Mesothelial cell of epicardium (in vitro differentiated cells): ENCODE measurements at places on chromosomes 1 and 21. TPM values are rescaled to one million over a fixed set of nuclear protein-coding genes. Genes with fewer than 3 reads are reported as not detected.
A peak's percentile ranks its signal among the peaks of the same experiment; 100 is the strongest.

DNA sequence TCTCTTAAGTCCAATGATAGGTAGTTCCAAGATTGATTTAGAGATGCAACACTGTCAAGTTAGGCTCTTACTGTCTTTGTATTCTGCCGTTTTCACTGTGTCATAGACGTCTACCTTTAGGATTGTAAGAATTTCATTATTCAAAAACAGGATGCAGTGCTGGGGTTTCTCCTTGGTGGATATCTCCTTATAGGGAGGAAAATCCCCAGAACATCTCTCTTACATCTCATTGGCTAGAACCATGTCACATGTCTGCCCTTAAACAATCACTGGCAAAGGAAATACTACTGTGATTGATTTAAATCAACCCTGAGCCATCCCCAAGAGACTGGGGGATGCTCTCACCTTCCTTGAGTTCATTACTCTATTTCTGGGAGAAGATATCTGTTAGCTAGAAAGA lies 10.9 kb upstream of the FUBP1 start:
- no peaks in the 10 kb centered on the region for H3K27me3 ChIP-seq
- DNase-seq: no peak
- H3K36me3 ChIP-seq: peaks cover 9% of the 10 kb centered on the region
- H3K27ac ChIP-seq: no peak overlapping the region
- H3K4me1 ChIP-seq: no peaks in the 10 kb centered on the region

Gene FCRL5
- total RNA-seq: not detected in 3 replicates

Gene TNFRSF8
- 0.31 to 0.53 TPM (median 0.41 TPM) in 3 replicates for total RNA-seq

- H3K4me3 ChIP-seq: peak overlapping the region; percentile 74
- peaks cover 13% of the 10 kb centered on the region for H3K4me1 ChIP-seq
- H3K27ac ChIP-seq: no peak overlapping the region
- H3K36me3 ChIP-seq: no peaks in the 10 kb centered on the region
- peaks cover 6% of the 10 kb centered on the region for H3K27me3 ChIP-seq
- no peak for DNase-seq
These were observed 6.0 kb downstream of the PLEKHG5 start for GRCh38 chr1:6485168-6486101.

Gene ZNF672
- total RNA-seq: 36.1 to 40.9 TPM (median 38.2 TPM) in 3 replicates

DNA sequence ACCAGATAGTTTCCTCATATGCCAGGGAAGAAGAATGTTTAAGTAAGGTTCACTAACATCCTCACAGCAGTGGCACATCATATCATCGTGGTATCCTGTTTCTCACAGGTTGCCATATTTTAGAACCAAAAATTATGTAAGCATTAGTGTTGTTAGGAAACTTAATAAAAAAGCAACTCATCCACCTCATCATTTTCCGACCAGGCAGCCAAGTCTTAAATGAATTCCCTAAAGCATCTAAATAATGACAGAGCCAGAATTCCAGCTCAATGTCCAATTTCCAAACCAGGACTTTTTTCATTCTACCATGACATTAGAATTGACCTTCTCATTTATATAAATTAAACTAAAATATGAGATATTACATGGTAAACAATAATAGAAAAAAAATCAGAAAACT lies 272.7 kb downstream of the NTNG1 start:
- no peaks in the 10 kb centered on the region for H3K27me3 ChIP-seq
- no peak overlapping the region for H3K4me3 ChIP-seq
- H3K36me3 ChIP-seq: no peaks in the 10 kb centered on the region
- H3K27ac ChIP-seq: no peak overlapping the region

Gene TFAP2E
- total RNA-seq: 2.0 to 2.9 TPM (median 2.4 TPM) in 3 replicates

DNA sequence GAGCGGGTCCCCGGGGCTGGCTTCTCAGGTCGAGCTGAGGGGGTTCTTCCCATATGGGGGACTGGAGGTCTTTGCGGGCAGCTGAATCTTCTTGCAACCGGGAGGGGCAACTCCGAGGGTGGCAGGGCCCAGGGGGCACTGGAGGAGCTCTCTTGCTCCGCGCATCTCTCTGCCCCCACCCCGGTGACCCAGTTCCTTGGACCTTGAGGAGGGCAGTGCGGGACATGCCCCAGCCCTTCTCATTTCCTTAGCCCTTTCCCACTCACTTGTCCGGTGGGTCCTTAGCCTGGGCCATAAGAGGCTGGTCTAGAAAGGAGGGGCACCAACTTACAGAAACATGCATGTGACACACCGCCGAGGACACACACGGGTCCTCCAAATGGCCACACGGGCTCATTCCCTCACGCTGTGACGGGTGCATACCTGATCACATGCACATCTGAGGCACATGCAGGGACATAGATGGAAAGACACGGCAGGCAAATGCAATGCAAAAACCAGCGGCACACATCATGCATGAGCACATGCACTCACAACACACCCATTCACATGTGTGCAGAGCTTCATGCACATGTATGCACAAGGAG lies 630 bp downstream of the HPCA start:
- H3K27me3 ChIP-seq: peaks cover 41% of the 10 kb centered on the region
- H3K27ac ChIP-seq: no peak overlapping the region
- peaks cover 16% of the 10 kb centered on the region for H3K4me1 ChIP-seq

Gene RO60
- total RNA-seq: 103 to 107 TPM (median 104 TPM) in 3 replicates

DNA sequence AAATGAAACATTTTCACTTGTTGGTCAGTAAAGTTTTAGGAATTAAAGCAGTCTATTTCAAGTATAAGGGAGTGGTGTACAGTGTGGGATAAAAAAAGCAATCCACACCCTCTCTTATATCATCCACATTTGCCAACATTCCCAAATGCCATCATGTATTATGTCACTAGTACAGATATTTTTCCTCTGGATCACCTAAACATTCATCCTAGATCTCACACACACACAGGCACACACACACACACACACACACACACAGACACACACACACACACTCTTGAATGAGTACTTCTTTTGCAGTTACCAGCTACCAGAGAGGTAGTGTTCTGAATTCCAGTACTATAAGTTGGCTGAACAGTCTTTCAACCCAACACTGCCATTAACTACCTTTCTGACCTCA lies 1369.1 kb upstream of the ADGRL4 start:
- no peak overlapping the region for H3K4me3 ChIP-seq
- no peak for DNase-seq
- no peaks in the 10 kb centered on the region for H3K36me3 ChIP-seq

DNA sequence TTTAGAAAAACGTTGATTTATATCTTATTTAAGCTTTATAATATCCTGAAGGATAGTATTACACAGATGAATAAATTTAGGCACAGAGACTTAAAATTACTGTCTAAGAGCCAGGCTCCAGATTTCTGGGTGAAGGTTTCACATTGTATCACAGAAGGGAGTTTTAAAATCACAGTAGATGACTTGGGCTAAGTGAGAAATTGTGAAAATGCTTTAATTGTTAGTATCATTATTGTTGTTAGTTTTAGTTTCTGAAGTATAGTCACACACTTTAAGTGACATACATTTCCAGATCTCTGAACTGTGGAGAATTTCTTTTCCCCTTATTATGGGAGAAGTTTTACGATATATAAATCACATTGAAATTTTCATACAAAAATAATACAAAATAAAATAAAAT lies 83.5 kb downstream of the NDUFS5 start:
- H3K4me3 ChIP-seq: no peak overlapping the region
- peaks cover 15% of the 10 kb centered on the region for H3K4me1 ChIP-seq
- no peak for DNase-seq
- H3K36me3 ChIP-seq: no peaks in the 10 kb centered on the region
- H3K27ac ChIP-seq: no peak overlapping the region
- no peaks in the 10 kb centered on the region for H3K27me3 ChIP-seq

- no peaks in the 10 kb centered on the region for H3K4me1 ChIP-seq
- H3K27ac ChIP-seq: no peak overlapping the region
- no peaks in the 10 kb centered on the region for H3K27me3 ChIP-seq
- H3K36me3 ChIP-seq: peaks cover 30% of the 10 kb centered on the region
- no peak overlapping the region for H3K4me3 ChIP-seq
- DNase-seq: no peak
These were observed 53.7 kb downstream of the ZBTB8A start for GRCh38 chr1:32592943-32593342.

GRCh38 chr1:203283597-203283996 lies 21.7 kb upstream of the BTG2 start:
- no peaks in the 10 kb centered on the region for H3K27me3 ChIP-seq
- peaks cover 43% of the 10 kb centered on the region for H3K4me1 ChIP-seq
- no peaks in the 10 kb centered on the region for H3K36me3 ChIP-seq
- no peak overlapping the region for H3K4me3 ChIP-seq

GRCh38 chr1:8510041-8510823 lies 192.3 kb downstream of the SLC45A1 start:
- DNase-seq: no peak
- H3K36me3 ChIP-seq: peaks cover 14% of the 10 kb centered on the region
- H3K27ac ChIP-seq: peak overlapping the region; percentile 87
- H3K27me3 ChIP-seq: no peaks in the 10 kb centered on the region
- H3K4me1 ChIP-seq: peaks cover 22% of the 10 kb centered on the region

DNA sequence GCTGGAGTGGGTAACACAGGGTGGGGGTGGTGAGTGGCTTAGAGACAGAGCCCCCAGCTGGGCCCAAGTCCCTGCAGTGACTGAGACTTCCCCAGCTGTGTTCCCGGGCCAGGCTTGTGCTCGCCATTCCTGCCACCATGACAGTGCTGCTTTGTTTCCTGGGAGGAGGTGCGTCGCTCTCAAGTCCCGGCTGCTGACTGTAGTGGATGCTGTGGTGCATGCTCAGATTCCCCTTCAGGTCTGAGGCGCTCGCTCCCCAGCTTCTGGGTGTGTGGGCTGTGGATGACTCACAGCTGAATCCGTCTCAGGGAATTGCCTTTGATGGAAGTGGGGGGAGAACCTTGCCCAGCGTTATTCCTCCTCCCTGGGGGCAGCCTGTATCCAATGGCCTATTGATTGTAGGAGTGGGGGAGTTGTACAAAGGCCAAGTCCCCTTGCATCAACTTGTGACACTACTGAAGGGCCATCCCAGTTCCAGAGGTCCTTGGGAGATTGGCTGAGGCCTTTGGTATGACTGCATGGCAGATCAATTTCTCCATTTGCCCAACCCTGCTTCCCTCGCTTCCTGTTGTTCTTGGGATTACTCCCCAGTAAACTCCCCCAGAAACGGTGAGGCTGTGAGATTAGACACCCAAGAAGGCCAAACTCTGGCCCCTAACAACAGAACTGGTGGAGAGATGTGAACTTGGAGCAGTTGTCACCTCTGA lies 17.8 kb upstream of the POU3F1 start:
- no peak overlapping the region for H3K27ac ChIP-seq
- peaks cover 87% of the 10 kb centered on the region for H3K27me3 ChIP-seq
- H3K36me3 ChIP-seq: no peaks in the 10 kb centered on the region
- no peak overlapping the region for H3K4me3 ChIP-seq

DNA sequence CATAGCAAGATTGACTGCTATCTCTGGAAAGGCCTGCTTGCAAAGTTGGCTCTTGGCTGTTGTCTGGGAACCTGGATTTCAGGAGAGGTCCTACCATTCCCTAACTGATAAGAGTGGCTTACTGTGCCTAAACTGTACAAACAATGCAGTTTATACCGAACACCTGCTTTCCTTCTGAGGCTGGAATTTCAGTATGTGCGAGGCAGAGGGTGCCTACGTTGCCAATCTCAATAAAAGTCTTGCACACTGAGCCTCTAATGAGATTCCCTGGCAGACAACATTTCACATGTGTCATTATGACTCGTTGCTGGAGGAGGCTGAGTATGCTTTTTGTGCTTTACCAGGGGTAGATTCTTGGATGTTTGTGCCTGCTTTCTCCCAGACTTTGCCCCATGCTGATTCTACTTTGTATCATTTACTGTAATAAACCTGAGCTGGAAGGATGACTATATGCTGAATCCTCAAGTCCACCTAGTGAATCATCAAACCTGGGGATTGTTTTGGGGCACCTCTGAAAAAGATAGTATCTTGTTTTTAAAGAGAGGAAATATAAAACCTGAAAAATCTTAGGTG lies 58.9 kb upstream of the GNG4 start:
- no peaks in the 10 kb centered on the region for H3K27me3 ChIP-seq
- no peaks in the 10 kb centered on the region for H3K36me3 ChIP-seq
- no peak overlapping the region for H3K4me3 ChIP-seq
- peaks cover 30% of the 10 kb centered on the region for H3K4me1 ChIP-seq
- peak overlapping the region; percentile 35 for H3K27ac ChIP-seq

GRCh38 chr1:32997381-32997891 lies 32.8 kb upstream of the RNF19B start:
- DNase-seq: no peak
- H3K27me3 ChIP-seq: no peaks in the 10 kb centered on the region
- no peak overlapping the region for H3K4me3 ChIP-seq
- H3K4me1 ChIP-seq: peaks cover 25% of the 10 kb centered on the region

- peaks cover 17% of the 10 kb centered on the region for H3K4me1 ChIP-seq
- no peak overlapping the region for H3K4me3 ChIP-seq
- H3K27ac ChIP-seq: peak overlapping the region; percentile 4
- DNase-seq: no peak
- H3K27me3 ChIP-seq: no peaks in the 10 kb centered on the region
- H3K36me3 ChIP-seq: peaks cover 20% of the 10 kb centered on the region
These were observed 28.3 kb downstream of the SLC30A7 start for GRCh38 chr1:100924212-100924611.

DNA sequence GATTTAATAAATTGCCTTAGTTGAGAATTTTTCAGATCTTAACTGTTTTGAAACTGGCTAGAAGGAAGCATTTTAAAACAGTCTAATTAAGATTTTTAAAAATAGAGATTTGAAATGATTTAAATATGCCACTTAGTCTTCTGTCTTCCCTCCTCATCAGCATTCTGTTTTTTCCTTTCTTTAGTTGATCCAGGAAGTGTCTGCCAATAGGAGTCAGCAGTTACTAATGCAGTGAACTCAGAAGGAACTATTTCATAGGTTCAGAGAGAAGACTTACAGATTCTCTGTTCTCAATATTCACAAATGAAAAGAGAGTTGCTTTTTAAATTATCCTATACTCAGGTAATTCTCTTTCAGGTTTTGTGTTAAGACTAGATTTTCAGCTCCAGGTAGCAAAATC lies 84.5 kb downstream of the RPS6KC1 start:
- H3K4me3 ChIP-seq: no peak overlapping the region
- H3K27ac ChIP-seq: no peak overlapping the region
- peaks cover 15% of the 10 kb centered on the region for H3K4me1 ChIP-seq
- DNase-seq: no peak

- H3K27me3 ChIP-seq: no peaks in the 10 kb centered on the region
- H3K27ac ChIP-seq: peak overlapping the region; percentile 28
- H3K4me1 ChIP-seq: peaks cover 7% of the 10 kb centered on the region
- H3K36me3 ChIP-seq: peaks cover 25% of the 10 kb centered on the region
These were observed 8.4 kb downstream of the CFAP126 start for GRCh38 chr1:161359291-161359690.

DNA sequence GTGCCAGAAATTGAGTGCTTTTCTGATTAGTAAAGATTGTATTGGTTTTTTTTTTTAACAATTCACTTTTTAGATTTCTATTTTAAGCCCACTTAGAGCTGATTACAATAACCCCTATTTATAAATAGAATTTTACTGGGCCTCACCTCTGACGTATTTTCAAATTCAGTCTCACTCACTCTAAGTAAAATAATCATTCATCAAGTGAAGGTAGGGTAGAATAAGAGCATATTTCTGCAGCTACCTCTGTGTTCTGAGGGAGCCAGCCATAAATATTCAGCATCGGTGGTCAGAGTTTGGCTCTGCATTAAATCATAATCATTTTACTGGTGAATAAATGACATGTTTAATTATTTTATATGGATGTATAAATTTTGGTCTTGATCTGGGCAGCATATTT lies 95.8 kb upstream of the UBE2U start:
- no peaks in the 10 kb centered on the region for H3K27me3 ChIP-seq
- H3K36me3 ChIP-seq: peaks cover 5% of the 10 kb centered on the region
- no peak overlapping the region for H3K4me3 ChIP-seq
- peaks cover 29% of the 10 kb centered on the region for H3K4me1 ChIP-seq
